Aortic smooth muscle cell (primary cell): ENCODE measurements at places on chromosomes 1 and 21. TPM values are rescaled to one million over a fixed set of nuclear protein-coding genes. Genes with fewer than 3 reads are reported as not detected.

RPTN gene
- not detected in 2 replicates for total RNA-seq

PTPN7 gene
- not detected in 2 replicates for total RNA-seq

MGST3 gene
- 188 and 201 TPM in 2 replicates for total RNA-seq

FAM163A gene
- not detected in 2 replicates for total RNA-seq

KRTAP6-3 gene
- not detected in 2 replicates for total RNA-seq

PLCH2 gene
- total RNA-seq = 3.2 and 5.9 TPM in 2 replicates

GFI1 gene
- 0.13 and 0.19 TPM in 2 replicates for total RNA-seq

MXRA8 gene
- total RNA-seq = 282 and 369 TPM in 2 replicates

ABCA4 gene
- total RNA-seq = 0.44 and 0.53 TPM in 2 replicates

KLHL20 gene
- total RNA-seq = 38.4 and 40.9 TPM in 2 replicates

RGS2 gene
- 188 and 231 TPM in 2 replicates for total RNA-seq

LCE1F gene
- total RNA-seq = not detected in 2 replicates

ALG14 gene
- 4.3 and 4.5 TPM in 2 replicates for total RNA-seq

CCDC185 gene
- total RNA-seq = not detected in 2 replicates

NCMAP gene
- not detected in 2 replicates for total RNA-seq

SPRR2A gene
- not detected in 2 replicates for total RNA-seq

DNAJC6 gene
- 1.3 and 2.5 TPM in 2 replicates for total RNA-seq

LCE1B gene
- total RNA-seq = not detected in 2 replicates

PTCH2 gene
- total RNA-seq = 0.12 and 0.40 TPM in 2 replicates

MAST2 gene
- total RNA-seq = 19.9 and 21.0 TPM in 2 replicates

SFN gene
- total RNA-seq = 0.40 TPM in 1 of 2 replicates, not detected in the other

SAMD13 gene
- 0.92 and 1.1 TPM in 2 replicates for total RNA-seq

SFPQ gene
- 315 and 339 TPM in 2 replicates for total RNA-seq

KPRP gene
- not detected in 2 replicates for total RNA-seq

OR2T33 gene
- not detected in 2 replicates for total RNA-seq

ASAP3 gene
- total RNA-seq = 14.1 and 14.7 TPM in 2 replicates

LCE3E gene
- not detected in 2 replicates for total RNA-seq

KANK4 gene
- total RNA-seq = not detected in 2 replicates
